Sigmoid colon (tissue), 7 donors: ENCODE measurements at places on chromosomes 6 and 20. TPM values are rescaled to one million over a fixed set of nuclear protein-coding genes. Genes with fewer than 3 reads are reported as not detected.

DNA sequence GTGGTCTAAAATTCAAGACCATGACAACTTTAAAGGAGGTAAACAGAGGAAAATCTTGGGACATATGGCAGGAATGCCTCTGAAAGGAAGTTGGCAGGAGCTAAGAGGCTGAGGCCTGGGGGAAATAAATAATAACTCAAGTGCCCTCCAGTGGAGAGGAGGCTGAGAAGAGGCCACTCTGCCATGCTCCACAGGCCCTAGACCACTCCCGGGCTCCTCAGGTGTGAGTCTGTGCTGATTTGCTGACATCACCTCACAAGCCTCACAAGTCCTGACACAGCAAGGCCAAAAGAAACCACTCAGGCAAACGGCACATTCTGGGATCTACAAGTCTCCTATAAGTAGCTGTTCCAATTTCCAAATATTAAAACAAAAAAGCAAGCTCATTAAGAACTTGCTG lies 91.0 kb upstream of the RIPOR2 start:
- H3K4me3 ChIP-seq, result no peak overlapping the region
- no peaks in the 10 kb centered on the region for H3K27me3 ChIP-seq
- no peak overlapping the region for H3K27ac ChIP-seq
- H3K4me1 ChIP-seq, result no peaks in the 10 kb centered on the region
- H3K36me3 ChIP-seq, result no peaks in the 10 kb centered on the region
- no peak for DNase-seq

DNA sequence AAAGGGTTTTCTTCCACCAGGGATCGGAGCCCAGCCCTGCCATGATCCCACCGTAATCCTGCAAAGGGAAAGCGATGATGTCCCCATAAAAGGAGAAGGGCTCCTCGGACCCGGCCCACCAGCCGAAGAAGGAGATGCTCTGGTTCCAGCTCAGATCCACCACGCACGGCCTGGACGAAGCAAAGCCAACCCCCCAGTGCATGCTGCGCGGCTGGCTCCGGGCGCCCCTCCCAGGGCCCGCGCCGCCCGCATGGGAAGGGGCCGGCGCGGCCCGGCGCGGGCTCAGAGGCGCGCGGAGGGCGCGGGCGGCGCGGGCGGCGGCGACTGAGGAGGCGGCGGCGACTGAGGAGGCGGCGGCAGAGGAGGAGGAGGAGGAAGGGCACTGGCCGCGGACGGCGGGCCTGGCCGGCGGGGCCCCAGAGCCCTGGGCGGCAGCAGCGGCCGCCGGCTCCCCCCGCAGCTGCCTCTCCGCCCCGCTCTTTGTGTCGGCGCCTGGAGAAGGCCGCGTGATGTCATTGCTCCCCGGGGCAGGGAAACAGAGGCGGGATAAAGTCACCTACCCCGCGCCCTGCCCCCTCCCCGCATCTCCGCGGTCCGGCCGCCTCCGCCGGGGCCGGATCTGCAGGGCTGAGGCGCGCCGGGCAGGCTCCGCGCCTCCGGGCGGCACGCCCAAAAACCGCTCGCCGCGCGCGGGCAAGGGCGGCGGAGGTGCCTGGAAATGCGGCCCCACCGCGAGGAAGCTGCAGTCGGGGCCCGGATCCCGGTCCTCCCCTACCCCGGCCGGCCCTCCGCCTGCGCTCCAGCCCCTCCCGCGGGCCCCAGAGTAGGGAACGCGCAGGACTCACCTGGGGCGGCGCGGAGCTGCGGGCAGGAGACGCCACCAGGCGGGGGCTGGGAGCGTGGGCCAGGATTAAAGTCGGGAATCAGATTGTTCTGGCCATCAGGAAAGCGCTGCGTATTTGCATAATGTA lies at the start of gene FAXC:
Gene FAXC, minus strand, starts transcription at position 504 of the 971 bp plus-strand sequence. Its CDS starts 302 bp downstream, at position 202.
- no peaks in the 10 kb centered on the region for H3K36me3 ChIP-seq
- H3K27ac ChIP-seq, result peak within 1 kb of the TSS; percentile 92
- H3K4me3 ChIP-seq, result peak within 1 kb of the TSS; percentile 73
- DNase-seq, result peak; percentile 79
- H3K27me3 ChIP-seq, result peaks cover 3% of the 10 kb centered on the region

- no peaks in the 10 kb centered on the region for H3K27me3 ChIP-seq
- H3K36me3 ChIP-seq, result no peaks in the 10 kb centered on the region
Measured at GRCh38 chr6:16803294-16804200, 42.3 kb upstream of the ATXN1 start.

- H3K27me3 ChIP-seq, result no peaks in the 10 kb centered on the region
- no peak overlapping the region for H3K4me3 ChIP-seq
- no peak for DNase-seq
Measured at GRCh38 chr20:55678126-55678525, 327.2 kb downstream of the CBLN4 start.

DNA sequence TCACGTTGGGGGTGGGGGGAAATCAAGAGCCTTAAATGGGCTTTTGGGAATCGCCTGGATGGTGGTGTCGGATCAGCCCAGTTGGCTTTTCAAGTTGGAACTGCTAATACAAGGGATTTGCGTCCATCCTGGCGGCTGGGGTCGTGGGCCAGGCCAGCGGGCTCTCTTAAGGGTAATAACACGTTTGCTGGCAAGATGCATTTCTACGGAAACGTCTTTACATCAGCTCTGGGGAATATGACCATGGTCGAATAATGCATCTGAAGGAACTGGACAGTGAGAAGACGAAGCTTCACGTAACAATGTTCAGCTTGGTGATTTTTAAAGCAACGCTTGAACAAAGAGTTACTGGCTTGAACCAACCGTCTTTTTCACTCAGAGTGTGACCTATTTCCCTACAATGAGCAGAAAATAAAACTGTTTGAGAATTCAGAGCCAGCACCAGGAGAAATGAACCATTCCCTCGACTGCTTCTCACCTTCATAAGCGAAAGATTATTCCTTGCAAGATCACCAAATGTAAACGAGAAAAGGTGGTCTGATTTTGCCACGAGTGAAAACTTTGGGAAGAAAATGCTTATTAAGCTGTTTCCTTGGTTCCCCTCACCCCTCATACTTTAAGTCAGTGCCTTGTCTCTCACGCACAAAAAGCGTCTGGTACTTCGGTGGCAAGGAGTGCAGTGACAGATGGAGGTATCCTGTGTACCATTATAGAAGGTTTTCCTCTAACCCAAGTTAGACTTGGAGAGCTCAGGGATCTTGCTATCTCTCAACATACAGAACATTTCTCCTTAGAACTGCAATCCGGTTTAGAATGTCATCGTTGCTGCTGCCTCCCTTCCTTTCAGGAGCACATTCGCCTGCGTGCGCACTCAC lies 1.4 kb upstream of the MARCKS start:
- DNase-seq, result peak; percentile 75
- no peaks in the 10 kb centered on the region for H3K36me3 ChIP-seq
- H3K27ac ChIP-seq, result peak overlapping the region; percentile 99
- peak overlapping the region; percentile 66 for H3K4me3 ChIP-seq
- H3K27me3 ChIP-seq, result no peaks in the 10 kb centered on the region

DNA sequence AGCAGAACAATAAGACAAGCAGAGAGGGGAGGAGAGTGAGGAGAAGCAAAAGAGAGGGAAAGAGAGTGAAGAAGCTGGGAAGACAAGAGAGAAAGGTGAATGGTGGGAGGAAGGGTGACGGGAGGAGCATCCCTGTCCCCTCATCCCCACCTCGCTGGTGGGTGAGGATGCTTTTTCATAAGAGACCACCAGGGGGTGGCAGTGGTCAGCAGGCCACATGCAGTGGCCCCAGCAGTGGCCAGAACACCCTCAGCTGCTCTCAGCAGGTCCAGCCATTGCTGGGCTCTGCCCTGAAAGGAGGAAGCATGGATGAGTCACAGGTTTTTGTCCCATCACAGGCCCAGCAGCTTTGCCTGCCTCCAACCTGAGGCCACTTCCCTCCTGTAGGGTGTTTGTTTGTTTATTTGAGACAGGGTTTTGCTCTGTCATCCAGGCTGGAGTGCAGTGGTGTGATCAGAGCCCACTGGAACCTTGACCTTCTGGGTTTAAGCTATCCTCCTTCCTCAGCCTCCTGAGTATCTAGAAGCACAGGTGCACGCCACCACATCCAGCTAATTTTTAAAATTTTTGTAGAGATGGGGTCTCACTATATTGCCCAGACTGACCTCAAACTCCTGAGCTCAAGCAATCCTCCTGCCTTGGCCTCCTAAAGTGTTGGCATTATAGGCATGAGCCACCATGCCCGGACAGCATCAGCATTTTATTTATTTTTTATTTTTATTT lies 24.0 kb downstream of the FGD2 start:
- H3K27ac ChIP-seq, result no peak overlapping the region
- H3K27me3 ChIP-seq, result no peaks in the 10 kb centered on the region
- no peaks in the 10 kb centered on the region for H3K36me3 ChIP-seq

DNA sequence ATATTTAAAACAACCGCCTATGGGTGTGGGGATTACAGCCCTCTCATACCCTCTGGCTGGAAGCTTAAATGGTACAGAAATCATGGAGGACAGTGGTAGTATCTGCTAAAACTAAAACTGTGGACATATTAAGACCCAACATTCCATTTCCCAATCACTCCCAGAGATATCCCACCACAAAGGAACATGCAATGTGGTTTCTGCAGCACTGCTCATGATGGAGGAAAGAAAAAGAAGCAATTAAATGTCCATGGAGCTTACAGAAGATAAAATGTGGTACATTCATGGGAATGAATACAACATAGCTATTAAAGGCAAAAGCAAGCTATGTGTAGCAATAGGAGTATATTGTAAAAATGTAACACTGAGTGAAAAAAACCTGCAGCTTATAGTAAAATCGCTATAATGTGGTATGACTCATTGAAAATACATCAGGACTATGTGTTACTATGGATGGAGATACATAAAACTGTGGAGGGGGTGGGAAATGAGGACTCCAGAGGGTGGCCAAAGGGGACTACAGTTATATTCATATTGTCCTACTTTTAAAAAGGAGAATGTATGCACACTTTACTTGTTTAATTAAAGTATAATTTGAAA lies 22.9 kb upstream of the NNAT start:
- H3K27me3 ChIP-seq, result no peaks in the 10 kb centered on the region
- no peak for DNase-seq
- H3K4me1 ChIP-seq, result no peaks in the 10 kb centered on the region
- H3K4me3 ChIP-seq, result no peak overlapping the region

GRCh38 chr6:1827984-1828793 lies 218.5 kb downstream of the FOXC1 start:
- no peaks in the 10 kb centered on the region for H3K36me3 ChIP-seq
- no peak overlapping the region for H3K27ac ChIP-seq
- no peaks in the 10 kb centered on the region for H3K27me3 ChIP-seq

DNA sequence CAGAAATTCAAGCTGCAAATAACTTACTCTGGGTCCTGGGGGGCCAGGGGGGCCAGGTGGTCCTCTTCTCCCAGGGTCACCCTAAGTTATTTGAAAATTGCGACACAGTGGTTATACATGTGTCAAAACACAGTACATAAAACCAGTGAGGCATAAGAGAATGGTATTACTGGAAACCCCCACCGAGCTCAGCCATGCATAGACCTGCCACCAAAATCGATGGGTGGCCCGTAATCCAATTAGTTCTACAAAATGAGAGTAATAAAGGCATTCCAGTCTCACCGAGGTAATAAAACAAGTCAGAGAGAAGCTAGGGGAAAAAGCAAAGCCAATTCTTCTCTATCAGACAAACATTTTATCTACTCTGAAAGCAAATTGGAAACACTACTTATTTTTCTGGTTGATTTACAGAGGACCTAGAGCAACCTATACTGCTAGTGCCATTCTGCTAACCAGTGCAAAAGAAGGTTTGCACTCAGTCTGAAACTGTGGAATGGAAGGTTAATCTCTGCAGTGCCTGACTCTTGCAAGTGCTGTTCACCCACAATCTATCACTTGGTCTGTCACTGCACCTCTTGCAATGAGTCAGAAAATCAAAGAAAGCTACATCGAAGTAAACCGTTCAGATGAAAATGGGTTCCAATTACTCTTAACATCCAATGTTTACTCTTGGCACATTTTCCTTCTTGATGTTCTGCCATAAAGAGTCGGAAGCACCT lies 32.4 kb downstream of the COL9A1 start:
- no peak overlapping the region for H3K4me3 ChIP-seq
- no peaks in the 10 kb centered on the region for H3K36me3 ChIP-seq
- H3K27ac ChIP-seq, result no peak overlapping the region
- no peaks in the 10 kb centered on the region for H3K27me3 ChIP-seq

The OR2J1 gene
- not detected for total RNA-seq

The GJA10 gene
- not detected for total RNA-seq

The EDN1 gene
- 8.0 TPM for total RNA-seq

The KCNS1 gene
- total RNA-seq, result not detected

The DCDC2 gene
- under 0.01 TPM for total RNA-seq

The PBOV1 gene
- not detected for total RNA-seq
